Stimulated activated CD4-positive, alpha-beta T cell treated with anti-CD3 and anti-CD28 coated beads, TNF-alpha, amount 100 ng/mL, for 24 hours (primary cell): ENCODE measurements at places on chromosomes 6 and 20.
A peak's percentile ranks its signal among the peaks of the same experiment; 100 is the strongest.

DNA sequence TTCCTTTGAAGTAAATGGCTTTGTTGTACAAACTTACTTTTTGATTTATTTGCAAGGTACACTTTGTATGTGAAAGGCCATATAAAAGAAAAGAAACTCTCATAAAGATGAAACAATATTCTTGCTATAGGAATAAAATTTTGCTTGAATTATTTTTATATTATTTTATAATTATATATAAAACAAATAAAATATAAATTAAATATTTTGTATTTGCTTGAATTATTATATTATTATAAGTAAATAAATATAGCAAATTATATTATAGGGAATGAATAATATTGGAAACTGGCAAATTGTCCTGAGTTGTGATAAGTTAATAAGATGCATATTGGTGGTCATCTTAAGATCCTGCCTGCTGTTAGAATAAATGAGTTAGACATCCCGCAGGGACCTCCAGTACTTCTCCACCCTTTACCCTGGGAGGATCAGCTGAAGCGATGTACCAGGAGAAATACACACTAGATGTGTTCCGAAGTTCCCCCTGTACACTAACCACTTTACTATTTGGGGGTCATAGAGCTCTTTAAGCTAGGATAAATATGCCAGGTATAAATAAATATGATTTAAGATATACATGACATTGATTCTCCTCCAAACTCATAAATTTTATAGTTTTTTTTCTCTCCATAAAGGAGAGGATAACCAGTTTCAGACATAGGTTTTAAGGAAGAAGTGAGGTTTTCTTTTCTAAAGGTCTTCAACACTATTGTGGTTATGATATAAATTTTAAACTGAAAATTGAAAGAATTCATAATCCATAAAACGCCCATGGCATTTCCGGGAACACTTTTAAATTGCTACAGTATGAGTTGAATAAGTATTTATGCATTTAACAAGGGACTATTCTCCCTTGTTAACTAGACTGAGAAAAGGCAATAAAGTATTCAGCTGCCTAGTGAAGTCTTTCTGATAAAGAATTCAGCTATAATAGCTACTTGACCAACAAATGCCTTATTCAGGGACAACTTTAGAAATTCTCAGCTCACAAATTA lies 486.3 kb upstream of the MARCKS start:
- no peak for DNase-seq

GRCh38 chr6:42808492-42809483 lies 26.9 kb downstream of the BICRAL start:
- no peak for DNase-seq

DNA sequence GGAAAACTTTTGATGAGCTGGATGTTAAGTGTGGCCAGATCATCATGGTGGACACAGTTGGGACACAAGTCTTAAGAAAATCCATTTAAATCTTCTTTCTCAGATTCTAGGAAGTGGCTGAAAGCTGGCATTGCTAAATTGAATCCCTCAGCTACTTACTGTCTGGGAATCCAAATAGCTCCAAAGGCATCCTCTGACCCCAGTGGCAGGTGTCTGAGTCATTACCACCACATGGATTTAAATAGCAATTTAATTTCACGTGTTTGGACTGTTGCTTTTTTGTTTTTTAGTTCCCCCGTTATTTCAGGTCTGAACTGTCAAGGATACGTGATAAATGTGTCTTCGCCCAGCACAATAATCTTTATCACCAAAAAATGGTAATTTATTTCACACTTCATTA lies 33.2 kb upstream of the HDGFL1 start:
- DNase-seq, result no peak

DNA sequence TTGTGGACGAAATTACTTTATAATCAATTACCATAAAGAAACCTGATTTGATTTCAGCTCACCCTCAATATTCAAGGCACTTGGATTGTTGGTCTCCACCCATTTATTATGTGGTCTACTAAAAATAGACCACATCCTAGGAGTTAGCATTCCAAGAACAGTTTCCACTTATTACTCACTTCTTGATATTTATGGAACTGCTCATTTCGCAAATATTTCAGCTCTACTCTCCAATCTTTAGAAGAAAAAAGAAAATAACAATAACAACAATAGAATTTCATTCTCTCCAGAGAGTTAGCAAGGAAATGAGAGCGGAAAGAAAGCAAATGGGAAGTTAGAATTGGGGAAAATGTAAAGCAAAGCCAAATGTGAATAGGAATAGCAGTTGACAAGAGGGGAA lies 26.2 kb upstream of the HDAC2 start:
- no peak for DNase-seq

DNA sequence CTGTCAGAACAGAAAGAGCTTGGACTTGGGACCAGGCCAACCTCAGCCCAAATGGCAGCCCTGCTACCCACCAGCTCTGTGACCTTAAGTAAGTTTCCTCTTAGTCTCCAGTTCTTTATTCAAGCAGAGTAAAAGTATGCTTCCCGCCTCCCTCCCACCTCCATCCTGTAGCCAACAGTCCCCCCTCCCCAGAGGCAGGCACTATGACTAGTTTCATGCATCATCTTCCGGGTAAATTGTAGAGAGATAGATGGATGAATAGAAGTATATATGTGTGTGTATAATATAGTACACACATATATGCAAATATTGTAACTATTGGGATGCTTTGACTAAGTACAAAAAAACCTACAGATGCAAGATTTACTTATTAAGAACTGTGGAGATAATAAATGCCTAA lies 39.5 kb upstream of the B4GALT5 start:
- DNase-seq, result no peak

DNA sequence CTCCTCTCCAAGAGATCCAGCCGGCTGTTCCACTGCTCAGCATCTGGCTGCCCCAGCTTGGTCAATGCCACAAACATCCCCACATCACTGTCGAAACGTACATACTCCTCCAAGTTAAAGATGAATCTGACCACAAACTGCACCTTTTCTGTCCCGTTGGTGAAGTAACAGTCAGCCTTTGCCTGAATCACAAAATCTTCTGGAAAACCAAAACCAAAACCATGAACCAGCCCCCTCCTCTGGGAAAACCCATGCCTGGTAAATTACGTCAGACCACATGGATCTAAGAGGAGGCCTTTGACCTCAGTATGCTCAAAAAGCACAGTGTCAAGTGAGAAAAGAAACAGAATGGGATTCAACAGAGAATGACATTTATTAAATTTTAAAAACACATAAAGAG lies 1.7 kb downstream of the HLA-DOB start:
- DNase-seq, result no peak

GRCh38 chr6:140850438-140850837 lies 1282.3 kb upstream of the GJE1 start:
- DNase-seq, result no peak

- no peak for DNase-seq
These were observed 223.4 kb upstream of the MCHR2 start for GRCh38 chr6:100217225-100218012.

DNA sequence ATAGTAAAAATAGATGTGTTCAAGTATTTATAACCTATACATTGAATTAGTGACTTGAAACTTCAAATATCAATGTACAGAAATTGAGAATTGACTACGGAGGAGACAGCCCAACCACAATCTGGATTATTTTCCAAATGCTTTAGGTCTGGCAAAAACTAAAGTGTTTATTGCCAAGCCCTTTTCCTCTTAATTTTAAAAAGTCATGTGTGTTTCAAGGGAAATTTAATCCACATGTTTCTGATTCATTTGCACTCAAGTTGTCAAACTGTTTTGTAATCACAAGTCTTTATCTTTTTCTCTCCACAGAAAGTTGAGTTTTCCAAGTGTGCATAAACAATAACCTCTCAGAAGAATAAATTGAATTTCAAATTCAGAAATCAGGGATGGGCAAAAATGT lies 350.8 kb upstream of the RSPO3 start:
- DNase-seq, result no peak

- no peak for DNase-seq
These were observed 197.9 kb downstream of the TRIM27 start for GRCh38 chr6:28725890-28726348.

GRCh38 chr6:128252341-128253176 lies 267.8 kb downstream of the PTPRK start:
- peak; percentile 4 for DNase-seq

GRCh38 chr6:16904957-16905356 lies 143.7 kb upstream of the ATXN1 start:
- no peak for DNase-seq

- no peak for DNase-seq
These were observed 59.5 kb upstream of the GGTLC1 start for GRCh38 chr20:24048024-24048611.

DNA sequence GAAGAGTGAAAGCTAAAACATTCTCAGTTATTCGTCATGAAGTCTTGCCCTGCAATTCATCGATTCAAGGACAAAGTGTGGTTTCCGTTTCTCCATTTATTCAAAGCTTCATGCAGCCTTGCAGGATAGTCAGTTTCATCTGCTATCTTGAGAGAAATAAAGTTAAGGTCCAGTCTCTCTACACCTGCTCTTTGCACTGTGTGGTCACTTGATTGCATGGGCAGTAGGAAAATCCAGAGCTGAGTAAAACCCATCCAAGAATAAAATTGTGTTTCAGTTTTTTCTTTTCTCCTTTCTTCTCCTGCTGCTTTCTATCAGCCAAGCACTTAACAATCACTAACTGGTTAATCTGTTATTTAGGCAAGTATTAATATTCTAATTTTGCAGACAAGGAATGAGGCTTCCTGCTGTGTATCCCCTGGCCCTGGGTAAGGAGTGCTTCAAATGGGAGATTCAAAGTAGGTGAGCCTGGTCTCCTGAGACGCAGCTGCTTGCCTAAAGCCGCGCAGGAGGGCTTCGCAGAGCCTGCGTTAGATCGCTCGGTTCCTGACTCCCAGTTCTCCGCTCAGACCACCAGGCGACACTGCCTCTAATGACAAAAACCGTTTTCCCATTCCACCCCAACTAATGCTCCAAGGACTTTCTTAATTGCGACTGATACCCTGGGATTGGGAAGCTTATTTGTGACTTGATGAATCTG lies 808.3 kb downstream of the TFAP2A start:
- DNase-seq, result no peak

DNA sequence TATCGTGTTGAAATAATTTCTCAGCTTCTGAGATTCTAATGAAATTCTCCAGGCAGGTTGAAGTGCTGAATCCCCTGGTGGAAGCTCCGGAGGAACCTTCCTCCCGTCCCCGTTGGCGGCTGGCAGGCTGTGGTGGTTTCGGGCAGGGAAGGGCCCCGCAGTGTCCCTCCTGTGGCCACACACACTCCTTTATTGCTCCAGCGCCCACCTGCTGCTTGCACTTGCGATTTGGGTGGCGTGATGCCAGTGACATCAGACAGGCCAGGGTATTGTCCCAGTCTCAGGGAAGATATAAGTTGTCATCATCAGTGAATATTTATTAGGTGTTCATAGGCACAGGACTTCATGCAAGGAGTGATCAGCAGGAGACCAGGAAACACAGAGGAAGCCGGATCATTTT lies 530.4 kb downstream of the QKI start:
- no peak for DNase-seq
